Cerebellar nuclear complex (tissue), 1 donor: ENCODE measurements at places on chromosomes 5 and 9.

DNA sequence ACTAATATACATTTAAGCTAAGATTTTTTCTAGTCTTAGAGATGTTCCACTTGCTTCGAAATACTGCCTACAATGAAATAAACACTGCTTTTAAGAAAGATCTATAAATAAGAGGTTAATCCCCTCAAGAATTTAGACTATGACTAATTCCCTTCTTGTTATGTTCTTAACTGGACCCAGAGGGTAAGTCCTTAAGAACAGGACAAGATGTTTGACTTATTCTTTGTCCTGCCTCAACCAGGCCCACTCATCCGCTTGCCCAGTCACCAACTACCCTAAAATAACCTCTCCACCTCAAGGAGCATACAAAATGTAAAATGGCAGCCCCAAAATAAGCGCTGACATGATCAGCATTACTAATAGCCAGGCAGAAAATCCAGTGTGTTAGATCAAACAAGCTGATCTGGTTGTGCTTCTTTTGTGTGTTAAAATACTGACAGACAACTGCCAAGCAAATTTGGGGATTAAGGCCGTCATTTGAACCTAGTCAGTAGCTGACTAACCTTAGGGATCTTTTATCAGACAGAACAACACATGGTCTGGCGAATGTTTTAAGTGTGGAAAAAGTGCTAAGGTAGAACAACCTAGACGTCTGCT lies 93.7 kb upstream of the SMC5 start:
- no peak for DNase-seq

- DNase-seq = no peak
These were observed 37.3 kb upstream of the EGFL7 start for GRCh38 chr9:136625101-136626065.

GRCh38 chr9:78234810-78235209 lies 1.1 kb upstream of the CEP78 start:
- DNase-seq = no peak

DNA sequence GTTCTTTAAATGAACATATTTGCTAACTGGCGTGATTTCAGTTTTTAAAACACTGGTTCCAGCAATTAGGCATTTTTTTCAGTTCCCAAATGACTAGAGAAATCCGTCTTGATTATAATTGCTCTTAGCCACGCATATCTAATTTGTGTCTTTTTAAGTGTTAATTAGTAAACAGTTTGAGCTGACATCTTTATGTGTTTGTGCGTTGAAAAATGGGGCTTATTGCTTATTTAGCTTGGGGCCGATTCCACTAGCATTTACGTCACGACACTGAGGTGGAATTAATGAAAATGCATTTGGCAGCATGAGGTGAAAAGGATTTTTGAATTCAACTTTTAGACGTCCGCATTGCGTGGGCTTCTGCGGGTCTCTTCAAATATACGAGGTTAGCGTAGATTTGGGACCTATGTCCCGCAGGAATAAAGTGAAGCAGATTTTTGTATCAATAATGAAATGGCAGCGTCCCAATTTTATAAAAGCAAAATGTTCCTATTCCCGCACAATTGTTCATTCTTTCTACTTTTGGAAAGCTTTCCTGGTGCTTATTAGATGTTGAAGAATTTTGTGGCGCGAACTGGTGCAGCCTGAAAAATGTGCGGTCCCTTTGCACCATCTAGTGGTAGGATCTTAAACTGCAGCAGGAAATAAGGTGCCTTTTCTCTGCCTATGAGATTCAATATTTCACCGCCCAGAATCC lies 122.7 kb upstream of the LMX1B start:
- peak; percentile 9 for DNase-seq

GRCh38 chr5:128262911-128263310 lies 179.3 kb downstream of the SLC12A2 start:
- no peak for DNase-seq

- DNase-seq = no peak
These were observed 351.1 kb upstream of the DAB2 start for GRCh38 chr5:39775797-39776365.

DNA sequence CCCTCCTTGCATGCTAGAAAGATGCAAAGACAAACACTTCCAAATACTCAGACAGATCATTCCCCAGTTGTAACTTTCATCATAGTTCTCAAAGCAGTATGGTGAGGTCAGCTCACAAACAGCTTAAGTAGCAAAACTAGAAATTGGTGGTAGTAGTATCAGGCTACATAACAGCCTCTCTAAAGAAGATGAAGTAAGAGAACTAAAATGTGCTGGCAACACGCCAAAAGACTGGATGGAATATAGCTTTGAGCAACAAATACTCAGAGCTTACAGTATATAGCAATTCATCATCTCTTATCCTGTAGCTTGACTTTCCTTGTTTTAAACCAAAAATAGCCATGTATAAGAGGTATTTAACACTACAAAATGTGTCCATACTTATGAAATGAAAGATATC lies 7.5 kb downstream of the PFDN1 start:
- no peak for DNase-seq

GRCh38 chr5:68382640-68383039 lies 167.1 kb downstream of the PIK3R1 start:
- DNase-seq = no peak

DNA sequence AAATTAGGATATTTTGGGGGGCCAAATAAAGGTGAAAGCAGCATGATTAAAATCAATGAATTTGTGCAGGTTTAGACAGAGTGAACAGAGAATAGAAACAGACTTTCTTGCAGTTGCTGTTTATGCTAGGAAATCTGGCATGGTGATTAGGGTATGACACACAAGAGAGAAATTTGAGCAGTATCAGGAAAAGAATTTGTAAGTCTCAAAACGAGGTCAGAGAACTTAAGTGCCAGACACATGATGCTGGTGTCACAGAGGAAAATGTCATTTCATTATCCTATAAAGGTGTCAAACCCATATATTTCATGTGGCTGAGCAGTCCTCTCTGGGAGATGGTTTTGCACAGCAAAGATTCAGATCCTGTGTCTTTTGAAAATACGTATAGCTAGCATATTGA lies 15.7 kb downstream of the LVRN start:
- DNase-seq = no peak

DNA sequence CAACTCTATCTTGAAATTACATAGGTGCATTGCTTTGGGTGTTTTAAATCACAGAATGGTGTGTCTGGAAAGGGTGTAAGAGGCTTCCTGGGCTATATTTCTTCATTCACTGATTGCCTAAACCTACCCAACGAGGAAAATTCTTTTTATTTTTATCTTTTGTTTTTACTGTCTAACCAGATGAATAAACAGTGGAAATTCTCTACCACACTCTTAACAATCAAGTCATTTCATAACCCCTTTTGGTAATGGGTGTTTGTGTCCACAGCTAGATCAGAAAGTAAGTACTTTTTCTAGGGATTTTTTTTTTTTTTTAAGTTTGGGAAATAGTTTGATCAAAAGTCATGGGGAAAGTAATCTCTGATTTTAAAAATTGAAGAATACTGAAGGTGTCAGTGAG lies 27.6 kb upstream of the C5orf47 start:
- no peak for DNase-seq

- no peak for DNase-seq
These were observed 14.9 kb downstream of the FOXI1 start for GRCh38 chr5:170120576-170120975.

GRCh38 chr5:129018837-129019236 lies 53.5 kb downstream of the SLC27A6 start:
- DNase-seq = no peak

- DNase-seq = no peak
These were observed 14.7 kb downstream of the FBP1 start for GRCh38 chr9:94624629-94625028.

- DNase-seq = no peak
These were observed 8.8 kb downstream of the LRRC14B start for GRCh38 chr5:199950-200645.

DNA sequence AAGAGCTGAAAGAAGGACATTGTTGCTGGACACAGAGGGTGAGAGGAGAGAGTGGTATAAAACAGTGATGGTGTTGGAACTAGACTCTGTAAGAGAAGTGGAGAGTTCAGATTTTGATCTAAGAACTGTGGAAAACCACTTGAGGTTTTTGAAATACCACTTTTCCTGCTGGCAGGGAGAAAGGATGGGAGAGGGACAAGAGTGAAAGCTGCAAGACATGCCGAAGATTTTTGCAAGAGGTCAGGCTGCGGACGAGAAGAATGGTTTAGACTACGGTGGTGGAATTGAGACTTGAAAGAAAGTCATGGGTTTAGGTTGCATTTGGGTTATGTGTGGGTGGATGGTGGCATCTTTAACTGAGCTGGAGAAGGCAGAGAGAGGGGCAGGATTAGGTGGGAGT lies 202.2 kb upstream of the RPS23 start:
- DNase-seq = no peak

DNA sequence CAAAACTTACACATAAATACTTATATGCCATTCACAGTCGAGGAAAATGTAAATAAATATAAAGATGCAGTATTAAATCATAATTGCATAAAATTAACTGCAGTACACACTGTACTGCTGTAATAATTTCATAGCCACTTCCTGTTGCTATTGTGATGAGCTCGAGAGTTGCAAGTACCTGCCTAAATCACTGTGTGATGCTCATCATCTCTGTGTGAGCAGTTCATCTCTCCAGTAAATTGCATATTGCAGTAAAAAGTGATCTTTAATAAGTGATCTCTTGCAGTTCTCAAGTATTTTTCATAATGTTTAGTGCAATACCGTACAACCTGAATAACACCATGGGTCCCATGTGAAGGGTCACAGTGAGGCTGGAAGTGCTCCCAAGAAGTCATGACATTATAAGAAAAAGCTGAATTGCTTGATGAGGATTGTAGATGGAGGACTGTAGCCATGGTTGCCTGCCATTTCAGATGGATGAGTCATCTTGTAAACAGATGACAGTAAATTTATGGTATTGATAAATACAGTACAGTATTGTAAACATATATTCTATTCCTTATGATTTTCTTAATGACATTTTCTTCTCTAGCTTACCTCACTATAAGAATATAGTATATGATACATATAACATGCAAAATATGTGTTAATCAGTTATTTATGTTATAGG lies 34.9 kb downstream of the SYK start:
- no peak for DNase-seq

GRCh38 chr5:170361116-170361515 lies 28.1 kb downstream of the KCNMB1 start:
- DNase-seq = no peak

- DNase-seq = no peak
These were observed 46.2 kb upstream of the FCN2 start for GRCh38 chr9:134834217-134834956.

GRCh38 chr9:126335837-126336735 lies 9.5 kb downstream of the MVB12B start:
- no peak for DNase-seq

- DNase-seq = no peak
These were observed 84.9 kb upstream of the MYO10 start for GRCh38 chr5:17020678-17021601.
